ENCODE measurements at places on chromosomes 12 and 14. TPM values are rescaled to one million over a fixed set of nuclear protein-coding genes. Genes with fewer than 3 reads are reported as not detected.

GRCh38 chr14:89773644-89774316, 180.8 kb downstream of the EFCAB11 start:
- peak; percentile 6 for DNase-seq

DNA sequence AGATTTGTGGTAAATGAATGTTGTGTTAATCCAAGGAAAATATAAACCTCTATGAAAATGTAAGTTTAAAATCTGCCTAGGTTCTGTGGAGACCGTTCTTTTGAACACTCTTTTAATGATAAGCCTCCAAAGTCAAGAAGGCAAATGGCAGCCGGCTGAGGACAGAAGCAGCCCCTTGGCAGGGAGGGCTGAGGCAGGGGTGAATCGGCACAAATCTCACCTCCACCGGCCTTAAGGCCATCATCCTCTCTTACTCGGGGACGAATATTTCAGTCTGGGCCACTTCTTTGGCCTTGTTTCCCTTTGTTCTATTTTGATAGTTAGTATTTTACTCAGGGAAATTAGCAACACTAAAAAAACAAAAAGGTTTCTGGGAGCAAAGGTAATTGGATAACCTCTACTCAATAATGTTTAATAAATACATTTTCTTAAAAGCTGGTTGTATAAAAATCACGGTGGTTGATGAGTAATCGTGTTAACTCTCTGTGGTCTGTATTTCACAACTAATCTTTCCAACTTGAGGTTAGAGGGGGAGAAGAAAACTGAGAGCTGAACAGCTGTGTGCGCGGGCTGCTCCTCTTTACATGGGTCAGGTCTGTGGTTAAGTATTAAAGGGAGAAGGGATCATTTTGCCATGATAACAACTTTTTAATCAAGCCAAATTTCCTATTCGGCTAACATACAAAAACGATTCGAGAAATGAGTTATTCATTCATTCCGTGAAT, 18.6 kb downstream of the LGMN start:
- DNase-seq = no peak

The ARG2 gene
- 50.6 TPM for total RNA-seq

- DNase-seq = no peak
Measured at GRCh38 chr12:53995002-53995377, 5.0 kb upstream of the HOXC9 start.

DNA sequence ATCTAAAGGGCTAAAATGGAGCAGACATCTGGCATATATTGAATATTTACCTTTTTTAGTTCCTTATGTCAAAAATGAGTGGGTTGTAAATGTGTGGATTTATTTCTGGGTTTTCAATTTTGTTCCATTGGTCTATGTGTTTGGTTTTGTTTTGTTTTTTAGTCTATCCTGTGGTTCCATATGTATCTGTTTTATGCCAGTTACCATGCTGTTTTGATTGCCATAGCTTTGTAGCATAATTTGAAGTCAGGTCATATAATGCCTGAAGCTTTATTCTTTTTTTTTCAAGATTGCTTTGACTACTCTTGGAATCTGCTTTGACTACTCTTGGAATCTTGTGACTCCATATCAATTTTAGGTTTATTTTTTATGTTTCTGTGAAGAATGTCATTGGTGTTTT, 133.2 kb downstream of the MIPOL1 start:
- DNase-seq = no peak

DNA sequence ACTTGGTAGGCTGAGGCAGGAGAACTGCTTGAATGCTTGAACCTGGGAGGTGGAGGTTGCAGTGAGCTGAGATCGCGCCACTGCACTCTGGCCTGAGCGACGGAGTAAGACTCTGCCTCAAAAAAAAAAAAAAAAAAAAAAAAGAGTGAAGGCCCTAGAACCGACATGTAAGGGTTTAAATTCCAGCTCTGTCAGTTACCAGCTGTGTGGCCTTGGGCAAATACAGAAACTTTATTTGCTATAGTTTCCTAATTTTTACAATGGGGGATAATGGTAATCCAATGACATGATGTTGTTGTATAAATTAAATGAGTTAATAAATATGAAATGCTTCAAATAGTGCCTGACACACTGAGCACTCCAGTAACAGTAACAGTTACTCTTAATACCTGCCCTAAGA, 19.6 kb upstream of the PYGL start:
- no peak for DNase-seq

DNA sequence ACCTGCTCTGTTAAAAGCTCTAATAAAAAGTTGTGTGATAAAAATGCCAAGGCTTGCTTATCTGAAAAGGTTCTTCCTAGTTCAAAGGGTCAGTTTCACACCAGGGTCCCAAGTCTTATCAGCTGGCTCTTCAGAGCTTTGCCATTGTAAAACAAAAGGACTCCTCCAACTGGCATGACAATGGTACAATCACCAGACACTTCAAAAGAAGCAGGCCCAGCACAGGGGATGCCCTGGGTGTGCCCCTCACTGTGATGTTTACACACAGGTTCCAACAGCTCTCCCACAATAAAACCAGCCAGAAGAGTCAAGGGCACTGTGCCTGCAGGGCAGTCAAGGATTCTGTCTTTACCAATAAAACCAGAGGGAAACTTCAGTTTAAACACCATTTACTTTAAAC, 78.7 kb downstream of the PRICKLE1 start:
- no peak for DNase-seq

GRCh38 chr14:94936901-94937685, 167.2 kb upstream of the GSC start:
- no peak for DNase-seq

GRCh38 chr12:58425481-58426392, 484.4 kb downstream of the ATP23 start:
- no peak for DNase-seq

GRCh38 chr12:11991604-11992003, 79.1 kb upstream of the BCL2L14 start:
- DNase-seq = no peak

- DNase-seq = no peak
Measured at GRCh38 chr14:105858676-105859025, 332.3 kb downstream of the TMEM121 start.

GRCh38 chr14:71702786-71703185, 229.4 kb upstream of the RGS6 start:
- no peak for DNase-seq

- DNase-seq = no peak
Measured at GRCh38 chr14:51185754-51186153, 54.3 kb upstream of the TMX1 start.

GRCh38 chr14:72609205-72609916, 284.5 kb downstream of the DPF3 start:
- DNase-seq = no peak

The KLRG1 gene
- 2.7 TPM for total RNA-seq

- DNase-seq = no peak
Measured at GRCh38 chr14:28771168-28771567, 4.6 kb downstream of the FOXG1 start.

The HRK gene
- total RNA-seq = 1.00 TPM

The KRT2 gene
- total RNA-seq = not detected

The AEBP2 gene
- total RNA-seq = 50.2 TPM

- no peak for DNase-seq
Measured at GRCh38 chr12:70698345-70698744, 61.1 kb upstream of the PTPRB start.

- no peak for DNase-seq
Measured at GRCh38 chr14:61406198-61406597, 84.8 kb downstream of the PRKCH start.

- DNase-seq = no peak
Measured at GRCh38 chr12:91813701-91814100, 331.9 kb downstream of the BTG1 start.

- DNase-seq = no peak
Measured at GRCh38 chr12:65217086-65217485, 47.7 kb downstream of the LEMD3 start.

- no peak for DNase-seq
Measured at GRCh38 chr12:131511391-131511802, 199.5 kb upstream of the SFSWAP start.

- DNase-seq = no peak
Measured at GRCh38 chr12:123801573-123802178, 39.6 kb downstream of the DNAH10 start.

DNA sequence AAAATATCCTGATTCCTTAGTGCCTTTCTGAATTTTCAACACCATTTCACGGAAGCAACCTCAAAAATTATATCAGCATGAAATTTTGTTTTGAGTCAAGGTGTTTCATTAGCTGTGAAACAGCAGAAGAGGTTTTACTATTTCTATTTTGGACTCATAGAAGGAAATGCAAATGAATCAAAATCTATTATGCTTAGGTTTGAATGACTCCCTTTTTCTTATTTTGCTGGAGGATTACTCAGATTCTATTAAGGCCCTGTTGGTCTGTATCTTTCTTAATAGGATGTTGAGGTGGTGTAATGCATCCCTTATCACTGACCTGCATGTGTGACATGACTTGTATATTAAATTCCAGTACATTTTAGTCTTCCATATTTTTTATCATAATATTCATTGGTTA, 165.8 kb downstream of the TMTC2 start:
- DNase-seq = no peak

The SLCO1B1 gene
- not detected for total RNA-seq

The TMPRSS12 gene
- total RNA-seq = not detected

- DNase-seq = no peak
Measured at GRCh38 chr14:86654558-86655184, 1124.7 kb downstream of the FLRT2 start.

- no peak for DNase-seq
Measured at GRCh38 chr12:130194154-130194553, 31.9 kb downstream of the FZD10 start.

The IL31 gene
- not detected for total RNA-seq

The SLC35F4 gene
- total RNA-seq = not detected

The TEX52 gene
- not detected for total RNA-seq

The TMTC1 gene
- 16.9 TPM for total RNA-seq

DNA sequence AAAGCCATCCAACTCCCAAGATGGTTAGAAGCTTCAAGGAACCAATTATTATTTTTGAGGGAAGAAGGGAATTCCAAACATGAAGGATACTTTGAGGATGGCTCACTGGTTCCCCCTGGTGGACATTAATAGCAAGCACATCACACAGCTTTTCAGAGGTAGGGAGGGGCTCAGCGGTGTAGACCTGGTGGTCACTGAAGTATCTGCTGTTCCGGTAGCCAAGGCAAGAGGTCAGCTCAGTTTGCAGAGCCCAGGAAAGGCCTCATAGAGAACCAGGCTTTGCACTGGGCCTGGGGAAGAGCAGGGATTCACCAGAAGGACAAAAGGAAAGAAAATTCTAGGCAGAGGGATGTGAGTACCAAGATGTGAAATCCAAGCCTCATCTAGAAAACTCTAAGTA, 118.7 kb downstream of the KSR2 start:
- no peak for DNase-seq

GRCh38 chr12:88896958-88897357, 316.7 kb upstream of the KITLG start:
- no peak for DNase-seq

DNA sequence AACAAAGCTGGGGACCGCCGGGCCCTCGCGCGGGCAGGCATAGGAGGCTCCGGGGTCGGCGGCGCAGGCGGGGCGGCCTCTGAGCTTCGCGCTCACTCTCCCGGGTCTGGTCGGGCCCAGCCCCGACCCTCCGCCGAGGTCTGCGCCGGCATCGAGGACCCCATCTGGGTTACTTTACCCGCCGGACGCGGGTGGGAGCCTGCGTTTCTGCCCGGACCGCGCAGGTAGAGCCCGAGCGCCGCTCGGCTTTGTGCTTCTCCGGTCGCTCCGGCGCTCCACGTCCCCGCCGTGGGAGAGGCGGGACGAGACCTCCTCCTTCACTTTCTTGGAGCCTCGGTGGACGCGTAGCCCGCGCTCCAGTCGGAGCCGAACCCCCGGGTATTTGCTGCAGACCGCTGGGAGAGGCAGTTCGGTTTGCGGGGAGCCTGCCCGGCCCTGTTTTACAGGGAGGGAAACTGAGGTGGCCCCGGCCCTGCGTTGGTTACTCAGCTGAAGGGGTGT, 63.2 kb downstream of the FBXL14 start:
- DNase-seq = no peak

DNA sequence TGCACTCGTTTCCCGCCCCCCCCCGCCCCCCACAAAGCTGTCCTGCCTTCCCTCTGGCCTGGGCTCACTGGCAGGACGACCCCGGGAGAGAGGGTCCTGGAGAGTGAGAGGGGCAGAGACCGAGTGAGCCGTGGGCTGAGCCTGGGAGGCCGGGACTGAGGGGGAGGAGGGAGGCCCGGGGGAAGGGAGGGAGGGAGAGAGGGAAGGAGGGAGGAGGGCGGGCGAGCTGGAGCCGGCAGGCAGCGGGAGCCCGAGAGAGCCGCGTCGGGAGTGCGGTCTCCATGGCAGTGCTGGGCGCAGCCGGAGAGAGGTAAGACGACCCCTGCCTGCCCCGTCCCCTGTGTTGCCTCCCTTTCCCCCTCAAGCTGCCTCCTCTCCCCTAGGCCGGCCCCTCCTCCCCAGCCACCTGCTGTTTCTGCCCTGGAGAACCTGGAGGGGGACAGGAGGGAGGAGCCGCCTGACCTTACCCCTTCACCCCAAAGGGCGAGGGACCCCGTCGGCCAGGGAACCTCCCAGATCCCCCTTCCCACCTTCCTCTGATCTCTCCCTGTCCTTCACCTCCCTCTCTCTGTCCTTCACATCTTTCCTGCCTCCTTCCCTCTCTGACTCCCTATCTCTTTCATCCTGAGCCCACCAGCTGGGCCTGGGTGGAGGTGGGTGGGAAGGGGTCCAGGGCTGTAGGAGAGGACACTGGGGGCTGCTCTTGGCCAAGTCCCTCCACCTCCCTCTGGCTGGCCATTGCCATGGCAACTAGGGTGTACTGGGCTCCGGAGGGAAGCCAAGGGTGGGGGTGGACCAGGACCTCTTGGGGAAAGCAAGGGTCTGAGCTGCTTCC, at the start of gene GPR162:
Gene GPR162 (plus strand): TSS at position 231 of the 835 bp plus-strand sequence. CDS start 2,078 bp downstream, outside the sequence.
- DNase-seq = no peak

GRCh38 chr12:92735131-92735721, 32.4 kb downstream of the PLEKHG7 start:
- DNase-seq = no peak

GRCh38 chr14:81400852-81401251, 728 bp upstream of the STON2 start:
- no peak for DNase-seq

DNA sequence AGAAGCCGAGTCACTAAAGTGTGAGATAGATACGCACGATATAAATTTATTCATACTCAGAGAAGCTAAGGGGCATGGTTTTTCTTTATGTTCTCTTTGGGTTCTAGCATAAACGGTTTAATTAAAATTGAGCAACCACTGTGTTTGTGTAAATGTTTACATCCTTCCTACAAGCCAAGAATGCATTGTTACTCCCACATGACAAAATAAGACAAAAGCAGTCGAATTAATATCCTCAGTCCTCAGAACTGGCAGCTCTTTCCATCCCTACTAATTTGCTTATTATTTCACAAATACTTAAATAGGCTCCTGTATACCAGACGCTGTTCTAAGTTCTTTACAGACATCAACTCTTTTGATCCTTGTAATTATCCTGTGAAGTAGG, 32.0 kb downstream of the SSPN start:
- no peak for DNase-seq

The PDE3A gene
- 5.5 TPM for total RNA-seq

All from esophagus squamous epithelium (tissue), 5 donors.